Activated CD4-positive, CD25-positive, alpha-beta regulatory T cell treated with anti-CD3 and anti-CD28 coated beads, Interleukin-2, amount 50 U/mL, for 72 hours (primary cell): ENCODE measurements at places on chromosomes 12 and 14.

- DNase-seq = no peak
Measured at GRCh38 chr14:99081880-99082279, 190.1 kb downstream of the BCL11B start.

GRCh38 chr12:16389594-16389993 lies 42.1 kb downstream of the MGST1 start:
- DNase-seq = no peak

GRCh38 chr14:74478996-74479635 lies 14.0 kb downstream of the NPC2 start:
- no peak for DNase-seq

- no peak for DNase-seq
Measured at GRCh38 chr14:96384053-96384452, 7.9 kb upstream of the AK7 start.
